G401 (cell line): ENCODE measurements at places on chromosomes 2 and 18.
A peak's percentile ranks its signal among the peaks of the same experiment; 100 is the strongest.

- DNase-seq = no peak
Measured at GRCh38 chr2:214578442-214578841, 167.6 kb downstream of the VWC2L start.

- DNase-seq = no peak
Measured at GRCh38 chr18:42176599-42176998, 221.6 kb downstream of the PIK3C3 start.

- DNase-seq = peak; percentile 75
Measured at GRCh38 chr2:3522961-3523421, 3.7 kb upstream of the ADI1 start.

- no peak for DNase-seq
Measured at GRCh38 chr2:128249555-128249954, 69.1 kb downstream of the HS6ST1 start.

DNA sequence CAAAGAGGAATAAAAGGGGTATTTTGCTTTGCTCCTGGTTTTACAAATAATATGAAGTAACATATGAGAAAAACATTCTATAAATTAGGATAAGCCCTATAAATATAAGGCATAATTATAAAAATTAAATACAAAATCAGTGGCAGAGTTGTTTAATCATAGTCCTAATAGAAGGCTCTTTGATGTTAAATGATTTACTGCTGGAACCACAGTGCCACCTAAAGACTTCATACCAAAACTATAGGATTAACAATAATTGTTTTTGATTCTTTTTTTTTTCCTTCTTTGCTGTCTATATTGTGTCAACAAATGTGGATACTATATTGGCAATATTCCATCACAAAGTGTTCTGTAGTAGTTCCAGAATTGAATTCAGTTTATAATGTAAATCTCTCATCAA, 837.7 kb upstream of the SLC39A10 start:
- DNase-seq = peak; percentile 33

DNA sequence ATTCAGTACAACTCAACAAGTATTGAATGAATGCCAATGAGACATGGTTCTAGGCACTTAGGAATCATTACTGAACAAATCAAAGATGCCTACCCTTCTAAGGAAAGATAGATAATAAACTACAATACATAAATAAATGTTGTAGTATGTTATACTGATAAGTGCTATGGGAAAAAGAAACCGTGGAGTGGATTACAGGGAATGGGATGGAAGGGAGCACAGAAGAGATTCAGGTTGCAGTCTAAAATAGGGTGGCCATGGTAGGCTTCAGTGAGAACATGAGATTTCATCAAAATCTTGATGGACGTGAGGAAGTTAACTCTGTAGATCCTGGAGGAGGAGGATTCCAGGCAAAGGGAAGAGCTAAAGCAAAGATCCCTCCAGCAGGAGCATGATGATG, 17.9 kb upstream of the CREB1 start:
- no peak for DNase-seq
